ENCODE measurements at places on chromosomes 5 and 9. TPM values are rescaled to one million over a fixed set of nuclear protein-coding genes. Genes with fewer than 3 reads are reported as not detected.

The HRCT1 gene
- total RNA-seq = 1.6 TPM

The CRB2 gene
- total RNA-seq = not detected

The PCSK1 gene
- total RNA-seq = 1.5 TPM

The ADCY2 gene
- not detected for total RNA-seq

The DNAH5 gene
- 3.0 TPM for total RNA-seq

The CCNI2 gene
- total RNA-seq = not detected

The FSD1L gene
- total RNA-seq = 2.3 TPM

The SNCB gene
- total RNA-seq = not detected

The SLC27A6 gene
- total RNA-seq = not detected

The LCP2 gene
- 0.69 TPM for total RNA-seq

The BRINP1 gene
- total RNA-seq = 0.20 TPM

The CCDC187 gene
- not detected for total RNA-seq

The SGTB gene
- 3.3 TPM for total RNA-seq

The UBQLN1 gene
- total RNA-seq = 165 TPM

The CCL27 gene
- not detected for total RNA-seq

The ATP10B gene
- not detected for total RNA-seq

The PIP5K1B gene
- total RNA-seq = not detected

The TAF11L10 gene
- total RNA-seq = not detected

The GKAP1 gene
- total RNA-seq = 9.6 TPM

The FOXD4L4 gene
- 0.07 TPM for total RNA-seq

The ANKRD31 gene
- 0.02 TPM for total RNA-seq

The SLCO6A1 gene
- not detected for total RNA-seq

The FBXW2 gene
- total RNA-seq = 34.7 TPM

The NUTM2G gene
- total RNA-seq = not detected

The TLR4 gene
- total RNA-seq = 12.5 TPM

The ISL1 gene
- total RNA-seq = not detected

The CFAP90 gene
- total RNA-seq = 0.44 TPM

The ADAMTS2 gene
- not detected for total RNA-seq

The PCDHB12 gene
- total RNA-seq = 2.6 TPM

The EMB gene
- total RNA-seq = 1.3 TPM

The GRM6 gene
- total RNA-seq = not detected

The ABITRAM gene
- 10.7 TPM for total RNA-seq

The KCNIP1 gene
- total RNA-seq = 0.27 TPM

The PITX1 gene
- 4.6 TPM for total RNA-seq

The NR4A3 gene
- total RNA-seq = 0.17 TPM

The C9 gene
- total RNA-seq = not detected

The TRPM6 gene
- 0.49 TPM for total RNA-seq

The C7 gene
- 0.84 TPM for total RNA-seq

The ANKRD18A gene
- not detected for total RNA-seq

The SSNA1 gene
- total RNA-seq = 110 TPM

The CD74 gene
- total RNA-seq = 1.8 TPM

The CATSPER3 gene
- total RNA-seq = not detected

All from M059J (cell line).